Lung microvascular endothelial cell (primary cell): ENCODE measurements at places on chromosomes 6 and 20. TPM values are rescaled to one million over a fixed set of nuclear protein-coding genes. Genes with fewer than 3 reads are reported as not detected.

The HRH3 gene
- total RNA-seq, result not detected in 2 replicates

The IL20RA gene
- 0.40 and 0.44 TPM in 2 replicates for total RNA-seq

The LATS1 gene
- total RNA-seq, result 4.6 and 7.1 TPM in 2 replicates

The ANGPT4 gene
- total RNA-seq, result not detected in 2 replicates

The HUS1B gene
- 0.22 and 0.79 TPM in 2 replicates for total RNA-seq

The HMGN3 gene
- 44.0 and 61.1 TPM in 2 replicates for total RNA-seq

The COQ3 gene
- total RNA-seq, result 2.4 and 4.4 TPM in 2 replicates

The GPX5 gene
- total RNA-seq, result not detected in 2 replicates

The ENPP1 gene
- total RNA-seq, result 0.22 and 0.40 TPM in 2 replicates

The KLHDC3 gene
- total RNA-seq, result 104 and 126 TPM in 2 replicates

The ABHD16B gene
- total RNA-seq, result not detected in 2 replicates

The SIGLEC1 gene
- not detected in 2 replicates for total RNA-seq

The CASS4 gene
- total RNA-seq, result under 0.01 and 1.2 TPM in 2 replicates

The SGK2 gene
- total RNA-seq, result not detected in 2 replicates

The OR2J1 gene
- not detected in 2 replicates for total RNA-seq

The AURKA gene
- 3.8 and 17.9 TPM in 2 replicates for total RNA-seq

The SLC17A9 gene
- total RNA-seq, result 3.2 and 3.9 TPM in 2 replicates

The RAB32 gene
- 74.3 and 76.0 TPM in 2 replicates for total RNA-seq

The UBE2C gene
- 4.2 and 10.7 TPM in 2 replicates for total RNA-seq

The WASF1 gene
- 6.8 and 8.7 TPM in 2 replicates for total RNA-seq

The GJA10 gene
- not detected in 2 replicates for total RNA-seq

The HIVEP1 gene
- total RNA-seq, result 6.8 and 8.5 TPM in 2 replicates

The ARG1 gene
- not detected in 2 replicates for total RNA-seq

The PKIB gene
- total RNA-seq, result 0.20 TPM in 1 of 2 replicates, not detected in the other

The TNFRSF6B gene
- 3.2 and 12.6 TPM in 2 replicates for total RNA-seq

The DNMT3B gene
- 0.60 and 1.3 TPM in 2 replicates for total RNA-seq

The CLDN20 gene
- total RNA-seq, result not detected in 2 replicates

The ARMH2 gene
- total RNA-seq, result not detected in 2 replicates

The OR2H1 gene
- total RNA-seq, result not detected in 2 replicates

The DEFB112 gene
- not detected in 2 replicates for total RNA-seq

The TMC2 gene
- not detected in 2 replicates for total RNA-seq

The DDX43 gene
- under 0.01 and 0.79 TPM in 2 replicates for total RNA-seq

The EGFL8 gene
- total RNA-seq, result 0.65 and 1.2 TPM in 2 replicates

The FAM217A gene
- not detected in 2 replicates for total RNA-seq

The ULBP2 gene
- 0.79 and 2.4 TPM in 2 replicates for total RNA-seq

The EBF4 gene
- total RNA-seq, result 0.87 and 3.8 TPM in 2 replicates

The CHRNA4 gene
- total RNA-seq, result 0.20 TPM in 1 of 2 replicates, not detected in the other

The MBOAT1 gene
- total RNA-seq, result 8.1 and 9.5 TPM in 2 replicates

The CTAGE9 gene
- not detected in 2 replicates for total RNA-seq
